ENCODE measurements at places on chromosomes 12 and 14. TPM values are rescaled to one million over a fixed set of nuclear protein-coding genes. Genes with fewer than 3 reads are reported as not detected.

GRCh38 chr12:32198555-32198954 is 91.9 kb downstream of the BICD1 start:
- H3K36me3 ChIP-seq = no peaks in the 10 kb centered on the region
- no peak overlapping the region for H3K27ac ChIP-seq
- no peaks in the 10 kb centered on the region for H3K27me3 ChIP-seq

- no peak overlapping the region for H3K4me3 ChIP-seq
- no peaks in the 10 kb centered on the region for H3K36me3 ChIP-seq
- no peak overlapping the region for H3K27ac ChIP-seq
- no peaks in the 10 kb centered on the region for H3K27me3 ChIP-seq
- no peak for DNase-seq
Measured at GRCh38 chr12:70824511-70824910, 96.0 kb downstream of the PTPRR start.

- no peaks in the 10 kb centered on the region for H3K4me1 ChIP-seq
- no peaks in the 10 kb centered on the region for H3K27me3 ChIP-seq
- no peak for DNase-seq
- no peak overlapping the region for H3K4me3 ChIP-seq
Measured at GRCh38 chr12:4567073-4567881, 5.3 kb downstream of the DYRK4 start.

DNA sequence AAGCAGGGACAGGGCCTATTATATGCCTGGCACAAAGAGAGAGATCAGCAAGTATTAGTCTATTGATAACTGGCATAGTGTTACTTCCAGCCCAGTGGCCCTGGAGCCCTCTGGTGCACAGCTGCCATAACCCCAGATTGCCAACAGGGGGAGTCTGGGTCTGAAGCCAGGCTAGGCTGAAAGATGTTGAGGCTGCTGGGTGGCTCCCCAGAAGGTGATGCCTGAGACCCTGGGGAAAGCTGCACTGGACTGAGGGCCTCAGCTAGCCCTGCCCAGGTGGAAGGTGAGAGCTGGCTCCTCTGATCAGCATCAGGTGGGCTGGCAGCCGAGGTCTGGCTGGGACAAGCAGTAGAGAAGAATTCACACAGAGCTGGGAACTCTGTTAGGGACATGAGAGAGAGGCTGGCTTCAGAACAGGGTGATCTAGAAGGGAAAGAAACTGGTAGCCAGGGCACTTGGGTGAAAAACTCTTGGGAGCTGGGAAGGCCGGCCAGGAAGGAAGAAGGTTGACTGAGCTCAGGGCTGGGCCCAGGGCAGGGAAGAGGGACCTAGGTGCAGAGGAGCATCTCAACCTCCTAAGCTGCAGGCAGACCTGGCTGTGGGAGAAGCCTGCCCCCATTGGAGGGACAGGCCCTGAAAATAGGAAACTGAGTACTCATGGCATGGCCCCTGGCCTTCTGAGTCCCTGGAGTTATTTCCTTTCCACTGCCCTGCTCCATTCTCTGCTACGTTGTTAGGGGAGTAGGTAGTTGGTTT is 3.9 kb downstream of the GZMH start:
- no peaks in the 10 kb centered on the region for H3K27me3 ChIP-seq
- H3K4me1 ChIP-seq = no peaks in the 10 kb centered on the region
- DNase-seq = no peak
- no peaks in the 10 kb centered on the region for H3K36me3 ChIP-seq
- H3K27ac ChIP-seq = no peak overlapping the region

DNA sequence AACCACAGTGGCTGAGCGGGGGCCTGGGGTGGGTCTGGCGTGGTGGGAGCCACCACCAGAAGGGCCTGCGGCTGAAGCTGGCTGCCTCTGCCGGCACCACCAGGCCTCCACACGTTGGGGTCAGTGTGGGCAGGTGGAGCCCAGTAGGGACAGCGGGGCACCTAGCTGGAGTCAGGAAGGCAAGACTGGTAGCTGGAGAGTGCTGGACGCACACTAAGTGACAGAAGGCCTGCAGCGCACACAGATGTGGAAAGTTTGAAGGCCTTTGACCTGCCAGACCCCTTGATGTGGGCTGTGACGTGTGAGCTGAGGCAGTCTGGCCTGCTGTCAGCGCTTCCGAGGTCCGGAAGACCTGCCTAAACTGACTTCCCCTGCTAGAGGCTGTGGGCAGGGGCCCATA is 26.3 kb downstream of the RIN3 start:
- H3K4me1 ChIP-seq = no peaks in the 10 kb centered on the region
- DNase-seq = no peak
- H3K27me3 ChIP-seq = no peaks in the 10 kb centered on the region
- peak overlapping the region; percentile 80 for H3K27ac ChIP-seq
- no peaks in the 10 kb centered on the region for H3K36me3 ChIP-seq

DNA sequence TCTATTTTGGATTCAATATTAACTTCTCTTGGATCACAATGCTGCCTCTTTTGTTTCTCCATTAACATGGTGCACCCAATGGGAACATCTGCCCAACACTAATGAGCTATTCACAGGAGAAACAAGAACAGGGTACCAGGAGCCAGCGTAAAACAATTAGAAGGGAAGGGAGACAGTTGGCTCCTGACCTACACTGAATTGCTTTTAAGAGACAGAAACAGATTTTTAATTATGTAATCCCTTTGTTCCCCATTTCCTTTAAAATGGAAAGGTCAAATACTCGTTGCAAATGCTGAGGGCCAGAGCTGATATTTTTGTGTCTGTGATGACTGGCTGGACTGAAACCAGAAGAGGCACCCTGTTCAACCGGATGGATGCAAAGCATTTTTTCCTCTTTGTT is 108.3 kb downstream of the SEC23A start:
- H3K4me1 ChIP-seq = no peaks in the 10 kb centered on the region
- no peaks in the 10 kb centered on the region for H3K36me3 ChIP-seq
- H3K27ac ChIP-seq = no peak overlapping the region
- H3K4me3 ChIP-seq = no peak overlapping the region
- no peaks in the 10 kb centered on the region for H3K27me3 ChIP-seq
- no peak for DNase-seq

DNA sequence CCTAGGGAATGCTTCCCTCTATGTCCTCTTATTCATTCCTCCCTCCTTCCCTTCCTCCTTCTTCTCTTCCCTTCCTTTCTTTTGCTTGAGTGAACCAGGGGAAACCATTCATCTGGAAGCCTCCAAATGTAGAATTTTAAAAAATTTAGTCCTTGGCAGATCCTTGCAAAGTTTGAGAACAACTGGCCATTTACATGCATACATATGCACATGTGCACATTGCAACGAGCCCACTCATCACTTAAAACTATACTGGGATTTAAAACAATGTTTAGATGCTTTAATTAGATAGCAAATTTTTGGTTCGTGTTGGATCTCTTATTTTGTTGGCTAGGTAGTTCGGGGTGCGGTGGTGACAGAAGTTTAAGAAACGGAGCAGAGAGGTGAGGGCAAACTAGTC is 68.0 kb upstream of the HMGA2 start:
- H3K4me3 ChIP-seq = no peak overlapping the region
- DNase-seq = no peak
- H3K4me1 ChIP-seq = no peaks in the 10 kb centered on the region
- no peak overlapping the region for H3K27ac ChIP-seq
- no peaks in the 10 kb centered on the region for H3K36me3 ChIP-seq
- no peaks in the 10 kb centered on the region for H3K27me3 ChIP-seq

DNA sequence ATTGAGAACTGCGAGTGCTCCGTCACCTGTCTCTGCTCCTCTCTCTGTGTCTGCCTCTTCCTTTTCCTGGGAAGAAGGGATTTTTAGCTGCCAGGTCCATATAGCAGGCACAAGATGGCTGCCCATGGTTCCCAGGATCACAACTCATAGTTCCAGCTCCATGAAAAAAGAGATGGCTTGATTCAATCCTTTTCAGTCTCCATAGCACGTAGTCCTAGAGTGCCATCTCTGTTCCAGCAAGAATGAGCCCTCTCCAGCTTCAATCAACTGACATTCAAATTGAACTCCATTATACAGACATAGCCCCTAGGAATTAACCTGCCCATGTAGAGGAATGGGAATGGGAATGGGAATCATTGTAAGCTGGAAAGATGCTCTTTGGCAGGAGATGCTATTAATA is 34.7 kb upstream of the RTRAF start:
- no peaks in the 10 kb centered on the region for H3K4me1 ChIP-seq
- no peak overlapping the region for H3K27ac ChIP-seq
- no peaks in the 10 kb centered on the region for H3K36me3 ChIP-seq
- DNase-seq = no peak
- no peak overlapping the region for H3K4me3 ChIP-seq

DNA sequence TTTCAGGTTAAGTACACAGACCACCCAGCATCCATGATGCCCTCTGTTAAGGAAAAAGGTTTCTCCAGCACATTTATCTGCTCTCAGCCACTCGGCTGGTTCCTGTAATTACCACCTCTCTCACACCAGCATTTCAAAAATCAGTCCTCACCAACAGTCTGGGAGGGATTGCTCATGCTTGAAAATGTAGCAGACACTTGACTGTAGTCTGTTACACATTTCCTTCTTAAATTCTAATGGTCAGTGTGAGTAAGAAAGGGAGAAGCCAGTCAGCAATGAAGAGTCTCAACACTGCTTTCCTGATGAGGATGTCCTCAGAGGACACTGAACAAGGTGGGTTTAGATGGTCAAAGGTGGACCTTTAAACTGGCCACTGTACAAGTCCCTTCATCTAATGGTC is 6.0 kb downstream of the ZBTB39 start:
- peaks cover 7% of the 10 kb centered on the region for H3K4me1 ChIP-seq
- DNase-seq = peak; percentile 9
- H3K4me3 ChIP-seq = no peak overlapping the region
- H3K27me3 ChIP-seq = no peaks in the 10 kb centered on the region

DNA sequence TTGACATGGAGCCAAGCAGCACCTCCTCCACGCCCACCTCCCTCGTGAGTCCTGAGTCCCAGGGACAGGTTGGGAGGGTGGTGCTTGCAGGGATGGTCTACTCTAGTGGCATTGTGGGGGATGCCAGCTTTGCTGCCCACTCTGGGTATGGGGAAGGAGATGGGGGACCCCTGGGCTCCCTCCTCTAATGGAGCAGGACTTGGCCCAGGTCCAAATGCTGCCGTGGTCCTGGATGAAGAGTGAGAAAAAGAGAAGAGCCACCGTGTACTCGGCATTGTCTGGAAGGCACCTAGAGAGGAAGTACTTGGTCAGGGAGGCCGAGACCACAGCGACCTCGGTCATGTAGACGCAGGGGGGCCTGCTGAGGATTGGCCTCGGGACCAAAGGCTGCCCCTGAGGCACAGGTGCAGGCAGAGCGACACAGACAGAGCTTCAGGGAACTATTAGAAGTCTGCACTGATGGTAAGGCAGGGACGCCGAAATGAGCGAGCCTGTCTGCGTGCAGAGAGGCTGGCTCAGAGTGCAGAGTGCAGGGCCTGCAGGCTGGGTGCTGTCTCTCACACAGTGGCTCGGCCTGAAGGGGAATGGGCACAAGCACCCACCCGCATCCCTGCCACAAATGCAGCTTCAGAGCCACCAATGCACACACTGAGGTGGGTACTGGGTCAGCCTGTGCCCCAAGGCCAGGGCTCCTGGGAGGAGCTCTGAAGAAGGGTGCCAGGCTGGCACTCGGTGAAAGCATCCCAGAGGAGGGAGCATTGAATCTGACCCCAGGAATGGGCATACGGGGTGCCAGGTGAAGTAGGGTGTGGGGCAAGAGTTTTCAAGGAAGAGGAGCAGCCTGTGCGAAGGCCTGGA is 17.4 kb downstream of the NGB start:
- no peak overlapping the region for H3K27ac ChIP-seq
- no peak for DNase-seq
- no peaks in the 10 kb centered on the region for H3K36me3 ChIP-seq
- no peak overlapping the region for H3K4me3 ChIP-seq
- H3K4me1 ChIP-seq = no peaks in the 10 kb centered on the region
- H3K27me3 ChIP-seq = no peaks in the 10 kb centered on the region

DNA sequence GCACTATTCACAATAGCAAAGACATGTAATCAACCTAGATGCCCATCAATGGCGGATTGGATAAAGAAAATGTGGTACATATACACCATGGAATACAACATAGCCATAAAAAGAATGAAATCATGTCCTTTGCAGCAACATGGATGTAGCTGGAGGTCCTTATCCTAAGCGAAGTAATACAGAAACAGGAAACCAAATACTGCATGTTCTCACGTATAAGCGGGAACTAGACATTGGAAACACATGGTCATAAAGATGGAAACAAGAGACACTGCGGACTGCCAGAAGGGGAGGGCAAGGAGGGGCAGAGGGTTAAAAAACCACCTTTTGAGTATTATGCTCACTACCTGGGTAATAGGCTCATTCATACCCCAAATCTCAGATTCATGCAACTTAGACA is 234.1 kb upstream of the PLXNC1 start:
- peaks cover 15% of the 10 kb centered on the region for H3K4me1 ChIP-seq
- no peaks in the 10 kb centered on the region for H3K36me3 ChIP-seq
- H3K4me3 ChIP-seq = no peak overlapping the region
- DNase-seq = no peak

DNA sequence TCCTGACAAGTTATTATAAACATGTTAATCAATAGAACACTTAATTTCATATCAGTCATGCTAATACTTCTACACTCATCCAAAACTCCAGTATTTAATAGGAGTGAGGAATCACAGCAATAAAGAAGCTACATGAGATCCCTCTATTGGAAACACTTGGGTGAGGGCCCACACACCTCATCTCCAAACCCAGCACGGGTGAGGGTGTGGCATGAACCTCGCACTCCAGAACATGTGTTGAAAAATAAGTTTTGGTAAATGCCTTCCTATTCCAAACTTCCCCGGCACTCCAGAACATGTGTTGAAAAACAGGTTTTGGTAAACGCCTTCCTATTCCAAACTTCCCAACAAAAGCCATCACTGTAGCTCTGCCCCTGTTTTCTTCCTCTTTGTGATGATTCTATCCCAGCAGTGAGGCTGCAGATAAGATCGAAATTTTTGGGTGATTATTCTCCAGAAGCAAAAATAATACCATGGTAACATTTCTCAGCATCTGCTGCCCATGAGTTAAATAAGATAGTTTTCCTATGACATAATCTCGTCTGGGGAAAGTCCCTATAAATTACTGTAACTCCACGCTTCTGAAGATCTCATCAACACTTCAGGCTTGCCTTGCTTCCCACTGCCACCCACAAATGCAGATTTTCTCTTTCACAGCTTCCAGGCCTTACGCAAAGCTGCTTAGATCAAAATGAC is 24.4 kb upstream of the PTPRB start:
- H3K36me3 ChIP-seq = no peaks in the 10 kb centered on the region
- no peak overlapping the region for H3K4me3 ChIP-seq
- no peak overlapping the region for H3K27ac ChIP-seq
- no peak for DNase-seq
- no peaks in the 10 kb centered on the region for H3K27me3 ChIP-seq

The ZFHX2 gene
- total RNA-seq = 0.33 TPM

The PGF gene
- total RNA-seq = 15.6 TPM

The CRADD gene
- total RNA-seq = 57.4 TPM

The HOXC5 gene
- total RNA-seq = not detected

The RGS6 gene
- 1.6 TPM for total RNA-seq

The KCNC2 gene
- total RNA-seq = 1.1 TPM

The CDK17 gene
- 117 TPM for total RNA-seq

The NUBPL gene
- total RNA-seq = 15.5 TPM

The NANOG gene
- under 0.01 TPM for total RNA-seq

The LIN7A gene
- 8.9 TPM for total RNA-seq
